ENCODE measurements at places on chromosomes 7 and 10.

DNA sequence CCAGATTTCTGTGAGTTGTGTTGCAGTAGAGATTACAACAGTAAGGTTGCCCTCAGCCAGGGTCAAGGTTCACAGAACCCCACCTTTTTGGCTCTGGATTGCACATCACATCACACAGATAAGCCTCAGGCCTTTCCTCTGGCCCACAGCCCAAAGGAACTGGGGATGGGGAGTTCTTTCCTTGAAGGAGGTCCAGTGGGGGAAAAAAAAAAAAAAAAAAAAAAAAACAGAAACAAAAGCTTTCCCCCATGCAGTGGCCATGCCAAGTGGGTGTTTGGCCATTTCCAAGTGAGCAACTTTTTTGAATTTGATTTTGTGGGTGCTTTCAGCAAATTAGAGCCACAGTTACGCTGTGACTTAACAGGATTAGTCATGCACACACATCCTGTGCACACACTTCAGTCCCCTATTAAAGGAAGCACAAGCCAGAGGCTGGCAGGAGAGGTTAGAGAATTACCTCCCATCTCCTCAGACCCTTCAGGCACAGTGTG lies 79.3 kb upstream of the NANOS1 start:
- no peak for DNase-seq

GRCh38 chr7:43456200-43456599 lies 126.7 kb upstream of the STK17A start:
- no peak for DNase-seq

DNA sequence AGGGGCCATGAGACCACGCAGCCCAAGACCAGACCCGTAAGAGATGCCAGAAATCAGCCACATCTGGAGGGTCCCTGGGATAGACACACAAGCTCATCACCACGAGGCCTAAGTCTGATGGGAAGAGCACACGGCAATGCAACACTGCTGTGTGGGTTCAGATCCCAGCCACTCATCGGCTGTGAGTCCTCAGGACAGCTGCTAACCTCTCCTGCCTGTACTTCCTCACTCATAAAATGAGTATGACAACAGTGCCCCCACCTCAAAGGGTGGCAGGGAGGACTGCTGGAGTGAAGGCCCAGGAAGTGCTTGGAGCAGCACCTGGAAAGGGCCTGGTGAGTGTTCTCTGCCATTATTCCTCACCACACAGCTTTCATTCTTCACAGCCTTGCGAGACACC lies 60.9 kb downstream of the MAD1L1 start:
- no peak for DNase-seq

- DNase-seq, result no peak
These were observed 114.2 kb upstream of the HABP2 start for GRCh38 chr10:113438652-113439051.

DNA sequence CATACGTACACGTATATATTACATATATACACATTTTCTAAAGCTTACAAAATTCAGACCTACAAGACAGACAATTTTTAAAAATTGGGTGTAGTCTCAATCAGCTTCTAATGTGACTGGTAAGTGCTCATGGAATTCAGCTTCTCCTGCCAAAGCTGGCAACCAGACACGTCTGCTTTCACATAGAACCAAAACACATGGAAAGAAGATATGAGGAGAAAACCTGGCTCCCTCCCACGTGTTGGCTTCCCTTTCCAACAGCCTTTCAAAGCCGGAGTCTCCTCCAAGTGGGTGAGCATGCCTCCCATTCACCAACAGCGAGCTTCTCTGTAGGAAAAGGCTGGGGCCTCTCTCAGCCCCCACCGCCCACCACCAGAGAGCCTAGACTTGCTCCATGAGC lies 33.4 kb downstream of the CDCA7L start:
- no peak for DNase-seq

Data from amygdala (tissue), 56 donors.